ENCODE measurements at places on chromosomes 7 and 10.

- H3K36me3 ChIP-seq, result no peaks in the 10 kb centered on the region
- H3K27me3 ChIP-seq, result peaks cover 23% of the 10 kb centered on the region
- H3K4me1 ChIP-seq, result peaks cover 4% of the 10 kb centered on the region
These were observed 530.2 kb downstream of the GATA3 start for GRCh38 chr10:8584666-8585065.

GRCh38 chr10:47195274-47195885 is 104.6 kb upstream of the GDF10 start:
- no peak for DNase-seq
- no peaks in the 10 kb centered on the region for H3K4me1 ChIP-seq
- H3K4me3 ChIP-seq, result no peak overlapping the region
- no peaks in the 10 kb centered on the region for H3K27me3 ChIP-seq

- DNase-seq, result no peak
- peaks cover 74% of the 10 kb centered on the region for H3K4me1 ChIP-seq
- H3K36me3 ChIP-seq, result no peaks in the 10 kb centered on the region
- no peaks in the 10 kb centered on the region for H3K27me3 ChIP-seq
- H3K27ac ChIP-seq, result peak overlapping the region; percentile 98
These were observed 75.9 kb upstream of the PTPRZ1 start for GRCh38 chr7:121796936-121797656.

DNA sequence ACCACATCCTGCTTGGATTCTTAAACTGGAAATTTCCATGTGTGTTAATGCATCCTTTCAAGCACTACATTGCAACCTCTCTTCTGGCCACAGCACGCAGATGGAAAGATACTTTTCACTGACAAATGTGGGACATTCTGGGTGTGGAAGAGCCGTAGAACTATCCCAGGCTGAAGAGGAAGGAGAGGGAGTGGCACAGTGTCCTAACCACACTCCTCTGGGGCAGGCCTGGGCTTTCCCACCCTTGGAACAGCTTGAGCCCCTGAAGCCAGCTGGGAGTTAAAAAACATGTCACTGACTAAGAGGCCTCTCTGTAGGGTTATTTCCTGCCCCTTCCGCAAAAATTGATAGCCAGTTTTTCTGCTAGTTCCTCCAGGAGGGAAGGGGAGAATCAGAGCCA is 34.0 kb upstream of the DNMBP start:
- H3K27me3 ChIP-seq, result no peaks in the 10 kb centered on the region
- DNase-seq, result no peak
- peaks cover 5% of the 10 kb centered on the region for H3K4me1 ChIP-seq
- no peak overlapping the region for H3K4me3 ChIP-seq
- no peak overlapping the region for H3K27ac ChIP-seq

GRCh38 chr7:101232141-101232850 is 5.3 kb downstream of the CLDN15 start:
- no peak overlapping the region for H3K4me3 ChIP-seq
- no peaks in the 10 kb centered on the region for H3K36me3 ChIP-seq
- peaks cover 10% of the 10 kb centered on the region for H3K4me1 ChIP-seq
- peaks cover 13% of the 10 kb centered on the region for H3K27me3 ChIP-seq

- H3K27ac ChIP-seq, result no peak overlapping the region
- no peaks in the 10 kb centered on the region for H3K4me1 ChIP-seq
- no peak overlapping the region for H3K4me3 ChIP-seq
- no peaks in the 10 kb centered on the region for H3K27me3 ChIP-seq
These were observed 131.8 kb upstream of the WDR11 start for GRCh38 chr10:120719333-120719732.

DNA sequence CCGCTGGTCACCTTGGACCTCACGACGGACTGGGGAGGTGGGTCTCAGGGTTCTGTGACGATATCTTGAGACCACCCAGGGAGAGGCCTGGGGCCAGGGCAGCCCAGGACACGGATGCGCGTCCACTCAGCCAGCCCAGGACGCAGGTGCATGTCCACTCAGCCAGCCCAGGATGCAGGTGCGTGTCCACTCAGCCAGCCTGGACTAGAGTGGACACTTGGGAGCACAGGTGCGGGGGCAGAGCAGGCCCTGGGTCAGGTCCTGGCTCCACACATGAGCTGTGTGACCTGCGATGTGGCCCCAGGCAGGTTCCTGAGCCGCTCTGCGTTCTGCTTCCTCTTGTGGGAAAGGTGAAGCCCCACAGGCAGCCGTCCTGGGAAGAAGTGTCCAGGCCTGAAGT is 22.2 kb downstream of the KNDC1 start:
- peaks cover 11% of the 10 kb centered on the region for H3K36me3 ChIP-seq
- H3K27ac ChIP-seq, result no peak overlapping the region
- no peaks in the 10 kb centered on the region for H3K27me3 ChIP-seq
- H3K4me3 ChIP-seq, result no peak overlapping the region

Measured in neural crest cell (in vitro differentiated cells).